Pancreas (tissue), 10 donors: ENCODE measurements at places on chromosomes 3 and 15. TPM values are rescaled to one million over a fixed set of nuclear protein-coding genes. Genes with fewer than 3 reads are reported as not detected.
A peak's percentile ranks its signal among the peaks of the same experiment; 100 is the strongest.

Gene MBD4
- 8.4 TPM for polyA plus RNA-seq

Gene STARD9
- polyA plus RNA-seq: 3.0 TPM

DNA sequence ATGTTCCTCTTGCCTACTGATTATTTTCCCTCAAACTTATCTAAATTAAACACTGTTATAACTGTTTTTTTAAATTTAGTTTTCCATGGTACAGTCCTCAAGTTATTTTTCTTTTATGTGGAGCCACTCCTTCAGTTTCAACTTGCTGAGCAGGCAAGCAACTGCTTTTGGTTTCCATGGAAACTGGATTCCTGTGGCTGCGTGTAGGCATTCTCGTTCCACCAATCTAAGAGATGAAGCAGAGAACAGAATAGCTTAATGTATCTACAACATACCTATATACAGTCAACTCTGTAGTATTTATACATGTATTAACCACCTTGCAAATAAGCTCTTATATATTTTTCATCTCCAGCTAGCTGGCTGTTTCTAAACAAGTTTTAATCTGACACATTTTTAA lies 25.8 kb upstream of the ANXA2 start:
- no peaks in the 10 kb centered on the region for H3K4me1 ChIP-seq
- H3K27ac ChIP-seq: no peak overlapping the region
- H3K36me3 ChIP-seq: peaks cover 12% of the 10 kb centered on the region
- H3K4me3 ChIP-seq: no peak overlapping the region
- no peaks in the 10 kb centered on the region for H3K27me3 ChIP-seq

- peaks cover 7% of the 10 kb centered on the region for H3K4me1 ChIP-seq
- no peak for DNase-seq
- no peak overlapping the region for H3K4me3 ChIP-seq
These were observed 129.2 kb upstream of the TSC22D2 start for GRCh38 chr3:150278843-150279381.

DNA sequence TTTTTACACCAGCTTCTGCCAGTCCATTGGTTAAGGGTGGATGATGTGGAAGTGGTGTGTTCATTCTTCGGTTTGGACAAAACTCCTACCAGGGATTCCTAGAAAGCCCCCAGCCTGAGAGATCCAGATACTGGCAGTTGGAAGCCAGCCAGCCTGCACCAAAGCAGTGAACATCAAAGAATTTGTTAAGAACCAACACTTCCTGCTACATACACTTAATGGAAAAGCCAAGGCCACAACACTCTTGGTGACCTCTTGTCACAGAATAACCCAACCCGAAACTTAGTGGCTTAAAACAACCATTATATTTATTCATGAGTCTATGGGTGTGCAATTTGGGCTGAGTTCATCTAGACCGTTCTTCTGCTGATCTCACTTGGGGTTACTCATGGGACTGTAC lies 42.9 kb upstream of the ADAMTS9 start:
- H3K27ac ChIP-seq: no peak overlapping the region
- H3K36me3 ChIP-seq: no peaks in the 10 kb centered on the region
- H3K27me3 ChIP-seq: no peaks in the 10 kb centered on the region
- no peaks in the 10 kb centered on the region for H3K4me1 ChIP-seq
- no peak overlapping the region for H3K4me3 ChIP-seq

- H3K36me3 ChIP-seq: no peaks in the 10 kb centered on the region
- no peak overlapping the region for H3K4me3 ChIP-seq
- H3K27me3 ChIP-seq: no peaks in the 10 kb centered on the region
- no peak overlapping the region for H3K27ac ChIP-seq
- no peak for DNase-seq
- H3K4me1 ChIP-seq: peaks cover 4% of the 10 kb centered on the region
These were observed 126.2 kb upstream of the PTX3 start for GRCh38 chr3:157310329-157311052.

DNA sequence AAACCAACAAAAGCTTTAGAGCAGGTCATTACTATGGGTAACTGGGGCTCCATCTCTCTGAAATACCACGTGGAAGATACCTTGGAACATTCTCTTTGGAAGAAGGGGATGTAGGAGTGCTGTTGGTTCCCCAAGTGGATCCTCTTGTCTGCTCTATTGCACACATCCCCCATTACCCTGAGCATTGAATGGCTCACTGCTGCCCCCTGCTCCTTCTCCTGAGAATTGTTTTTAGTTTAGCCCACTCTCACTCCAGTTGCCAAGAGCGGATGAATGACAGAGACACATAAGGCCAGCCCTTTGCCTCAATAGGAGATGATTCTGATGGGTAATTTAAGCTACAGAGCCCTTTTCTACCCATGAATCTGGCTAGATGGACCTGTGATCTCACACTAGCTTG lies 135.6 kb upstream of the SUCLG2 start:
- no peak overlapping the region for H3K27ac ChIP-seq
- DNase-seq: peak; percentile 49
- no peaks in the 10 kb centered on the region for H3K4me1 ChIP-seq
- no peaks in the 10 kb centered on the region for H3K36me3 ChIP-seq
- no peak overlapping the region for H3K4me3 ChIP-seq
- H3K27me3 ChIP-seq: no peaks in the 10 kb centered on the region

GRCh38 chr15:29208352-29208751 lies 61.3 kb downstream of the NSMCE3 start:
- no peaks in the 10 kb centered on the region for H3K36me3 ChIP-seq
- no peak overlapping the region for H3K4me3 ChIP-seq
- H3K4me1 ChIP-seq: no peaks in the 10 kb centered on the region
- no peak overlapping the region for H3K27ac ChIP-seq
- H3K27me3 ChIP-seq: no peaks in the 10 kb centered on the region
- DNase-seq: no peak

DNA sequence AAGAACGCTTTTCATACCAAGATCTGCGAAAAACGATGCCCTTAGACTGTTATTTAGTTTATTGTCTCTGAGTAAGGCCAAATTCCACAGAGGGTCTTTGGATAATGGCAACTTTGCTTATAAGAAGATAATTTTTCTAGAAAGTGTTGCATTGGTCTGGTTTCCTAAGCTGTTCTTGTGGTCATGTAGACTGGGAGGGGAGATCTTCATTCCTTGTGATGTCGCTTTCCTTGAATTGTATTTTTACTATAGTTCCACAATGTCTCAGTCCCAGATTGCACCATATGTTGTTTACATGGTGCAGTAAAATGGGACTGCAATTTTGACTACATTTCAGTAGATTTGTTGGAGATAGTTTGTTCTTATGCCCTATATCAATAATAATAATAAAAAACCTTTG lies 28.8 kb upstream of the ST3GAL6 start:
- H3K4me3 ChIP-seq: peak overlapping the region; percentile 70
- no peaks in the 10 kb centered on the region for H3K4me1 ChIP-seq
- no peak overlapping the region for H3K27ac ChIP-seq

DNA sequence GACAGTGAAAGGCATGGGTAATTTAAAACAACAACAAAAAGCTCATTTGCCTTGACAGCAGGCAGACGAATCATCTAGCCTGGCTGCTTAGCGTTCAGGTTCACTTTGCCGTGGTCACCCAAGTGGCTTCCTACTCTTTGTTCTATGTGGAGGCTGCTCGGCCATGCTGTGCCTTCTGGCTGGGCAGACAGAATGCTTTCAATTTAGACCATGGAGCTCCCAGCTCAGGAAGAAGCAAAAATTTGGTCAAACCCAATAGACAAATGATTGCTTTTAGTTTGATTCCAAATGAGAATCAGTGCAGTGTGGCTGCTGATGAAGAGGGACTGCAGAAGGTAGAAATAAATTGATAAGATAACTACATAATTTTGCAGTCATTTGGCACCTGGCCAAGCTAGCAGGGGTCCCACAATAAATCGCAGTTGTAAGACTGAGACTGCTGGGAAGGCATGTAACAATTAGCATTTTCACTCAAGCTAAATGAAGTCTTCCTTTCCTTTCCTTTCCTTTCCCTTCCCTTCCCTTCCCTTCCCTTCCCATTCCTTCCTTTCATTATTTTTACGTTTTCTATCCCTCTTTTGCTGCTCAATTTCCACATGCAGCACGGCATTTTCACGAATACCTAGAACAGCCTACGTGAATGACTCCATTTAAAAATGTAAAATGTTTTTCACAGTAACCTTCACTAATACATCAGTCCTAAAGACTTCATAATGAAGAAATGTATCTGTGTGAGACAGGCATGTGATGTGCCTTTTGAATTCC lies 360.4 kb upstream of the TGFBR2 start:
- DNase-seq: no peak
- H3K27ac ChIP-seq: no peak overlapping the region
- H3K36me3 ChIP-seq: no peaks in the 10 kb centered on the region
- no peaks in the 10 kb centered on the region for H3K27me3 ChIP-seq
- no peaks in the 10 kb centered on the region for H3K4me1 ChIP-seq
- no peak overlapping the region for H3K4me3 ChIP-seq

DNA sequence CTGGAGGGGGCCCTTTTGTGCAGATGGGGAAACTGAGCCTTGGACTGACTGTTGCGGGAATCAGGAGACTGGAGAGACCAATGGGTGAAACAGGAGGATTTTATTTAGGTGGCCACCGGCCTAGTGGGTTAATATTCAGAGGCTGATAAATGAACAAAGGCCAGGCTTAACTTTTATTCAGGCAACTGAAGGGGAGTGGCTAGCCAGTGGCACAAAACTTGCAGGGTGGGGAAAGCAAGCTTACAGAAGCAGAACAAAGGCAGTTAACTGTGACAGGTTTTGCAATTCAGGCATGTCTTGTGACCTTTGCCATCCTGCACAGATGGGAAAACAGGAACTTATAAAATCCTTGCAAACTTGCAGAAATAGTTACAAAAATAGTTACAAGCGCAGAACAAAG lies 24.9 kb upstream of the ACAD9 start:
- no peaks in the 10 kb centered on the region for H3K36me3 ChIP-seq
- H3K27ac ChIP-seq: no peak overlapping the region
- DNase-seq: no peak
- H3K4me1 ChIP-seq: no peaks in the 10 kb centered on the region
- H3K4me3 ChIP-seq: no peak overlapping the region

DNA sequence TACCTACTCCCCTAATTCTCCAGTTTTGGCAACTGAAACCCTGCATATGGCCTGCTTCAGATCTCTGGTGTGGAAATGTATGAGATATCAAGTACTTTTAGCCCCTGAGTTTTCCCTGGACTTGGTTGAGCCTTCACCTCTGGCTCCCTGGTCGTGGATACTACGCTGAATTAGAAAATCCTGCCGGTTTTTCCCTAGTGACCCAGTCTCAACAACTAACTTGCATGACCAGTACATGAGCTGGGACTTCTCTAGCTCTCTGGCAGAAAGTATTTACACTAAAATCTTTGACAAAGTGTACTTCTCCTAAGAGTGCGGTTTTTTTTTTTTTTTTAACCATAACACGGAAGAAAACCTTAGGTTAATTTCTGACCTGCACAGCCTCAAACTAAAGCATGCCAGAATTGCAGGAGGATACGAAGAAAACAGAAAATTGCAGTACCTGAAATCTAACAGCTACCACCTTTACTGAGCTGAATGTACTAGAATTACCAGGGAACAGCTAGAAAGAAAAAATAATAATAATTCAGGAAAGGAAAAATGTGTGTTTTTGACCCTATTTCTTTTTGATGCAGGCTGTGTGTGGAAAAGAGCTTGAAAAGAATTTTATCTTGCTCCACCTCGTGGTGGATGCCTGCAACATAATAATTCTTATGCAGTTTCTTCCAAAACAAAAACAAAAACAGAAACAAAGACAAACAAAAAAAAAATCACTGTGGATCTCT lies 165.6 kb downstream of the GMNC start:
- DNase-seq: no peak
- no peak overlapping the region for H3K4me3 ChIP-seq
- peaks cover 3% of the 10 kb centered on the region for H3K4me1 ChIP-seq
- H3K27me3 ChIP-seq: no peaks in the 10 kb centered on the region
- no peaks in the 10 kb centered on the region for H3K36me3 ChIP-seq

GRCh38 chr3:112779558-112780480 lies 66.8 kb downstream of the CD200R1L start:
- no peak overlapping the region for H3K4me3 ChIP-seq
- no peak overlapping the region for H3K27ac ChIP-seq
- H3K27me3 ChIP-seq: no peaks in the 10 kb centered on the region
- H3K36me3 ChIP-seq: no peaks in the 10 kb centered on the region
- DNase-seq: no peak

- H3K27me3 ChIP-seq: no peaks in the 10 kb centered on the region
- peak overlapping the region; percentile 0 for H3K27ac ChIP-seq
- peaks cover 25% of the 10 kb centered on the region for H3K4me1 ChIP-seq
These were observed 95.1 kb upstream of the UMPS start for GRCh38 chr3:124635169-124635539.

GRCh38 chr15:29114221-29115092 lies 155.2 kb downstream of the NSMCE3 start:
- no peak overlapping the region for H3K4me3 ChIP-seq
- no peaks in the 10 kb centered on the region for H3K36me3 ChIP-seq
- H3K27ac ChIP-seq: no peak overlapping the region
- no peaks in the 10 kb centered on the region for H3K27me3 ChIP-seq

DNA sequence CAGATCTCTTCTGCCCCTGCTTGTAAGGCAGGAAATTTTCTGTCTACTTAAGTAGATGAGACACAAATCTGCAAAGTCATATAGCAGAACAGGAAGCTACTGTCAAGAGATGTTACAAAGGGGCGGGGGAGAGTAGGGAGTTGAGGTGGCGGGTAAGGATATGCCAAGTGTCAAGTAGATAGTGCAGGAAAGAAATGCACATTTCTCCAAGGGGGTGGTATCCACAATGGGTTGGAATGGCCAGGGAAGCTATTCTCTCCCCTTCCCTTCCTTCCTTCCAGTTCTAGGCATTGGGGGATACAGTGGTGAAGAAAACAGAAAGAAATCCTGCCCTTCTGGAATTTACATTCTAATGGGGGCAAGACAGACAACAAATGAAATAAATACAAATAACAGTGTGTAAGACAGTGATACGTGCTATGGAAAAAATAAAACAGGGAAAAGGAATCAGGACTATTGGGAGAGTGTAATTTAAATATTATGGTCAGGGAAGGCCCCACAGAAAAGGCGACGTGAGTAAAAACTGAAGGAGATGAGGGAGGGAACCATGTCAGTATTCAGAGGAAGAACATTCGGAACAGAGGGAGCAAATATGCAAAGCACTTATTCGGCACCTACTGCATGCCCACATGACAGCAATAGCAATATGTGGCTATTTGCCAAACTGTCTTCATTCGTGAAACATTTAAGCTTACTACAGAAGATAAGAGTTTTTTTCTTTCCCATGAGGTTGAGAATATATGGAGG lies 42.8 kb upstream of the RNU6-1 start:
- DNase-seq: no peak
- no peak overlapping the region for H3K27ac ChIP-seq
- H3K27me3 ChIP-seq: no peaks in the 10 kb centered on the region
- no peaks in the 10 kb centered on the region for H3K4me1 ChIP-seq
- no peak overlapping the region for H3K4me3 ChIP-seq
